ENCODE measurements at places on chromosomes 7 and 10.

DNA sequence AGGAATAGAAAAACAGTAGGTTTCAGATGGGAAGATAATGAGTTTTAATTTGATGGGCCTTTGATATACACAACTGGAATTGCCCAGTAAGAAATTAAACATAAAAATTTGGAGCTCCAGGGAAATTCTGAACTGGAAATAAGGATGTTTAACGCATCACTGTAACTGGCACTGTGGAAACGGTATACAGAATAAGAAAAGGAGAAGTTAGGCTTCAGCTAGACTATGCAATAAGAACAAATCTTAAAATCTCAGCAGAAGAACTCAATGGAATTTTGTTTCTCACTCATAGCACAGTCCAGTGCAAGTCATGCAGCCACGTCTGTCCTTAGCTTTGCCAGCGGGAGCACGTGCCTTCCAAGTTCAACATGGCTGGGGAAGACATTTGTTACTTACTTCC lies 52.9 kb upstream of the FGL2 start:
- no peak for DNase-seq

- DNase-seq, result no peak
Measured at GRCh38 chr7:129514683-129515082, 12.4 kb downstream of the SMKR1 start.

DNA sequence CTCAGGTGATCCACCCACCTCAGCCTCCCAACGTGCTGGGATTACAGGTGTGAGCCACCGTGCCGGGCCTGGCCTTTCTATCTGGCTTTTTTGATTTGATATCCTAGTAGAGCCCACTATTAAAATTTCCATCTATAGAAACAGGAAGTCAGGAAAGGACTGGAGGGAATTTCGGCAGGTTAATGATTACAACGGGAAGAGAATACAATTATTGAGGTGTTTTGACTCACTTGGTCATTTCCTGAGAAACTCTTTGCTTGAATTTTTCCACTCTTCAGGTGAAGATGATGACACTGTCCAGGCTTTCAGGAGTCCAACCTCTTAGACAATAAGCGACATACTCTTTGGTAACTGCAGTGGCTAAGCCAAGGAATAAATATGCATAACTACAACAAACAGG lies 1.1 kb upstream of the MKLN1 start:
- DNase-seq, result no peak

- DNase-seq, result no peak
Measured at GRCh38 chr7:26583094-26583648, 281.2 kb downstream of the SKAP2 start.

GRCh38 chr7:74173866-74174605 lies at the start of gene EIF4H:
Gene EIF4H (plus strand): TSS chr7:74174356. CDS start chr7:74174384, 28 bp downstream.
- peak; percentile 93 for DNase-seq

GRCh38 chr7:116554911-116555310 lies 30.1 kb downstream of the CAV1 start:
- DNase-seq, result no peak

DNA sequence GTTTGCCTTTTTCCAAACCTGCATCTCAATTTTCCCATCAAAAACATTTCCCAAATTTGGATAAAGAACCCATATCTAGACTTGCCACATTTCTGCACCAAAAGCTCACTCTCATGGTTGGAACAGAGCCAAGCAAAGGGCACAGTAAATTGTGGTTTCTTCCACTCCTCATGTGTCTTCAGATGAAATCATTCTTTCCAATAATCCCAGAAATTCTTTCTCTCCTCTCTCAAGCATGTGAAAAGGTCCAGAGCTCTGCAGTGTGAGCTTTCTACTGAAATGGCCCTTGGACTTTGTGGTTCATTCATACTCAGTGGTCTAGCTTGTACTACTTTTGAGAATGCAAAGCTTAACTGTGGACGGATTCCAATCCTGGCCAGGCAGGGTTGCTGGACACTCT lies 19.8 kb downstream of the PRSS2 start:
- DNase-seq, result no peak

DNA sequence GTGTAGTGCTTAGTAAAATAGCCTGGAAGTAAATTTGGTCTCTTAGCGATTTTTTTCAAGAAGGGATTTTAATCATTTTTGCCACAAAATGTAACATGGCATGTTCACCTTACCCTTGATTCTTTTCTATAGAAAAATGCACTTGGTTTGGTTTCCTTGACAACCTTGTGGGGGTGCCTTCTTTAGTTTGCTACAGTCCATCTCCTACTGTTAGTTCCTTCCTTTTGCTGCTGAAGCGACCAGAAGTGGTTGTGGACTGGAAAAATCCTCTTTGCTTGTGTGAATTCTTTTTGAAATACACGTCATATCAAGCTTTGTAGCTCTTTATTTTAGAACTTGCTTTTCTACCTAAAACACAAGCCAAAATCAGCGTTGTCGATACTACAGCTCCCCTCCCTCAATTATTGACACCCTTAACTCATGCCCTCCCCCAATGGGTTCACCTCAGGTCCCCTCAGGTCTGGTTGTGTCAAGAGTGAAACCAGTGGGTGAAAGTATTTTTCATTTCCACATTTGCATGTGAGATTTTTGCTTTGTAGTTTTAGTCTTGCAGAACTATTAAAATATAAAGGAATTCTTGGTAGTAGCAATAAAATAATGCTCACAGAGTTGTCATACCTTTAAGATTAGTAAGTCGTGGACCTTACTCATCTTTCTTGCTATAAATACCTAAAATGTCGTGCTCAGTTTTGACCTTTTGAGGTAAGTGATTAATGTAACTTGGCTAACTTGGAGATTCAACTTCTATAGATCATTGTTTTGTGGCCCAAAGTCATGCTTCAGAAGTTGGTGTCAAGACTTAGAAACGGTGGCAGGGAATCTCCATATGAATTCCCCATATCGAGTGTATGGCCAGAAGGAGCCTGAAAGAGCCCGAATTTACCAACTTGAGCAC lies 1.5 kb downstream of the ACTR3B start:
- DNase-seq, result no peak

- DNase-seq, result no peak
Measured at GRCh38 chr7:157462419-157462771, 125.6 kb downstream of the DNAJB6 start.

DNA sequence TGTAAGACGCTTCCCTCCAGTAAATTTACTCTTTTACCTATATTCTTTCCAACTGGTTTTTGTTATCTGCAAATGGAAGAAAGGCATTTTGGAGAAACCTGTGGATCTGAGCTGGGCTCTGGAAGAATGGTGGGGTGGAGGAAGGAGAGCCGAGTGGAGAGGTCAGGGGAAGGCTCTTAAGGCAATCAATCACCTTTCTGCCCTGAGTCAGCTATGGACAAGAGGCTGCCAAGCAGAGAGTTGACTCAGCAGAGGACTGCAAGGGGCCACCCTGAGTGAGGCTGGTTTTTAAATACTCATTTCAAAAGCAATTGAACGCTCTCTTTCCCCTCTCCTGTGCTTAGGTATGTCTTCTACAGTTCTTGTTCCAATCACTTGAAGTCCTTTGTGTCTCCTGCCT lies 81.8 kb downstream of the SPAG6 start:
- no peak for DNase-seq

DNA sequence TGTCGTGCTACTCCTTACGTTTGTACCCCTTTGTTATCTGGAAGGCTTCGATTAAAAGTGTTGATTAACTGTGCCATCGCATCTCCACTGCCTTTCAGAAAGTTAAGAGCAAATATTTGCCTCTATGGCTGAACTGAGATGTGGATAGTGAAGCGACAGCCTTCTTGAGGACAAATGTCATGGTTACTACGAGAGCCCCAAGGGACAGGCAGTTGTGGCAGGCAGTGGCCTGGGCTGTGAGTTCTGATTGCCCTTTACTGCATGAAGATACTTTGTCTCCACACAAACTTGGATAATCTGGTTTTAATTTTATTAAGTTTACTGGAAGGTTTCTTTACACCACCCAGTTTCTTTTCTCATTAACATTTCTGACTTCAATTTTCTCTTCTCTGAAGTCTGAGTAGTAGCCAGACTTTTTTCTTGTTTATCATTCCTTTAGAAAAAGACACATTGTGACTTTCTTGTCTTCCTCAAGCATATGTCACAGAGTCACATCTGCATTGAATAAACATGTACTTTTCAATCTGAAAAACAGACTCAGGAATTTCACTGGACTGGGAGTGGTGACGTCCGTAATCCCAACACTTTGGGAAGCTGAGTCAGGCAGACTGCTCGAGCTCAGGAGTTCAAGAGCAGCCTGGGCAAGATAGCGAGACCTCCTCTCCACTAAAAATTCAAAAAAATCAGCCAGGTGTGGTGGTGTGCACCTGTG lies 1.5 kb downstream of the TAS2R41 start:
- no peak for DNase-seq

GRCh38 chr10:63173468-63174232 lies 40.5 kb downstream of the NRBF2 start:
- no peak for DNase-seq

GRCh38 chr10:129099992-129100391 lies 367.0 kb upstream of the MGMT start:
- no peak for DNase-seq

GRCh38 chr10:13887761-13888160 lies 301.0 kb downstream of the PRPF18 start:
- DNase-seq, result no peak

DNA sequence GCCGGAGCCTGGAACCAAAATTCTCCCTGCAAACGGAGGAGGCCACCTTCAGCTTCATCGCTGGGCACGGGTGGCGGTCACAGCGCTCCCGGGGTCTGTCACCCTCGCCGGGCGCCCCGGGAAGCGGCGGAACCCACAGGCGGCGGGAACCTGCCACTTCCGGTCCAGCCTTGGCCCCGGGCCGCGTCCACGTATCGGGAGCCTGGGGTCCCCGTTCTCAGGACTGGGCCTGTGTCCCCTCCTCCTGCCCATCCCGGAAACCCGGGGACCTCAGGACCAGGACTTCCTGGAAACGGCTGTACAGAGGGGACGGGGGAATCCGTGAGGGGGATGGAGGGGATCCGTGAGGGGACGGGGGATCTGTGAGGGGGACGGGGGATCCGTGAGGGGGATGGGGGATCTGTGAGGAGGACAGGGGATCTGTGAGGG lies 25.4 kb downstream of the PDGFA start:
- DNase-seq, result no peak

DNA sequence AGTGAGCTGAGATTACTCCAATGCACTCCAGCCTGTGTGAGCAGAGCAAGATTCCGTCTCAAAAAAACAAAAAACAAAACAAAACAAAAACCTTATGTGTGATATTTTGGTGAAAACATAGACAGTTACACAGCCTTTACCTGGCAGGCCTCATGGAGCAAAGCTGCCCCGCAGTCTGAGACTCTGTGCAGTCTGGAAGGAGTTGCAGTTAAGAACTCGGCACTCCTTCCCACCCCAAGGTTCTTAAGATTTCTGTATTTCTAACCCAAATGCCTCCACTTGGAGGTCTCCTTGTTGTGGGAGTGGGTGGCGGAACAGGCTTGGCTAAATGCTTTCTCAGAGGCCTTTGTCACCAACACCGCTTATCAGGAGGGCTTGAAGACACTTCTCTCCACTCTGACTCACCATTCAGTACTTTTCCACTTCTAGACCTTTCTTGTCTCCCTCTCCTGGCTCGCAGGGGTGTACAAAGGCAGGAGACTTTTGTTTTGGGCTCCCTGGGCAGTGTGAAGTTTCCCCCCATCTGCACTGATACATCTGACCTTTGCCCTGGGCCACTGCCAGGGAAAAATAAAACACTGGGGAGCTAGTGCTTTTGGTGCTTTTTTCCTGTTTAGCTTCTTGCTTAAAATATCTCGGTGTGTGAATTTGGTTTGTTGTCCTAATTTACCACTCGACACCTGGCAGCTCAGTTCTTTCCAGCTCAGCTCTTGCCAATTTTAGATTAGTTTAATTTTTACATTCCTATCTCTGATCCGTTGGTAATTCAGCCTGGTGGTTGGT lies 51.3 kb upstream of the MAGI2 start:
- no peak for DNase-seq

- no peak for DNase-seq
Measured at GRCh38 chr7:43522406-43523156, 60.3 kb upstream of the STK17A start.

- DNase-seq, result no peak
Measured at GRCh38 chr7:122881324-122881723, 4.9 kb downstream of the CADPS2 start.

DNA sequence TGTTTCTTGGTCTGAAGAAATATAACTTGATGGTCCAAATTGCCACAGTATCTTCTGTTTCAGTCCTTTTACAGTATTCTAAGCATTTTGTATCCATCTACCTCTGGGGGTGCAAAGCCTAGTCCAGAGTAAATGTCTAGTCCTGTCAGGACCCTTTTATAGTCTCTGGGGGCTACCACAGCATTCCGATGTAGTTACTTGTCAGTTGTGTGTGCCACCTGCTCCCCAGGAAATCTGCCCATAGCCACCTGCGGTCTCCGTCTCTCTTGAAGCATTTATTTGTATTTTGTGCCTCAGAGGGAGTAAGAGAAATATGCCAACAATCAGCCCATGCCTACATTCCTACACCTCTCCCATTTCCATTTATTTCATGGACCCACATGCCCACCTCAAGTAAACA lies 12.8 kb downstream of the AGBL3 start:
- no peak for DNase-seq

DNA sequence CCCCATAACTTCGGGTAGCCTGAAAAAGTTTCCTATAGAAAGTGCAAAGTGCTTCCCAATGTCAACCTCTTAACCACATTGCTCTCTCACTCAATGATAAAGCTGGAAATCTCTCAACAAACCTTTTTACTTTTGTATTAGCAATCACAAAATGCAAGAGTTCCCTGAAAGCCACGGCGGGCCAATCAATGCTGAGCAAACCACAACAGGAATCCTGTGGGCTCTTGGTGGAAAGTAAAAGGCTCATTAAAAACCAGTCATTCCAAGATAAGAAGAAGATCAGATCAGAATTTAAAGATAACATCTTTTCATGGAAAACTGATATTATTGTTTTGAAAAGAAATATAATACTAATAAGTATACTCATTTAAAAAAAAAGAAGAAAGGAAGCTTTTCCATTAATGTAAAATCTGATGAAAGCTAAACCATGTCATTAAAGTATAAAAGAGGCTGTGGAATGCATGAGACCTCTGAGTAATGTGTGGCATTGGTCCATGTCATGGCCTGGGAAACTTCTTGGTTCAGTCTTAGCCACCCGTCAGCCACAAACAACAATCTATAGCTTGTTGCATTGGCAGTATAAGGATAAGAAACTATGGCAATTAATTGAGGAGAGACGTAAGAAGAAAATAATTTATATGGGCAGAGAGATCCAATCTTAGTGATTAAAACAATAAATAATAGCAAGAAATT lies 1066.1 kb upstream of the SORCS1 start:
- no peak for DNase-seq

GRCh38 chr7:140640060-140640637 lies 464 bp downstream of the DENND2A start:
- no peak for DNase-seq

GRCh38 chr7:42511027-42511426 lies 274.0 kb upstream of the GLI3 start:
- no peak for DNase-seq

Measured in CD4-positive, alpha-beta T cell treated with Interleukin-15 for 1 hour (primary cell).